ENCODE measurements at places on chromosomes 4 and X. TPM values are rescaled to one million over a fixed set of nuclear protein-coding genes. Genes with fewer than 3 reads are reported as not detected.

GRCh38 chrX:24870143-24870542 lies 145.6 kb downstream of the ARX start:
- H3K4me1 ChIP-seq = no peaks in the 10 kb centered on the region
- no peaks in the 10 kb centered on the region for H3K27me3 ChIP-seq
- H3K4me3 ChIP-seq = no peak overlapping the region
- no peaks in the 10 kb centered on the region for H3K36me3 ChIP-seq
- H3K27ac ChIP-seq = no peak overlapping the region

Gene OTUD6A
- total RNA-seq = not detected

Gene PRAF2
- total RNA-seq = 0.77 TPM

Gene SORBS2
- 118 TPM for total RNA-seq

GRCh38 chrX:78357342-78358055 lies 30.1 kb upstream of the CYSLTR1 start:
- H3K27me3 ChIP-seq = no peaks in the 10 kb centered on the region
- H3K4me1 ChIP-seq = no peaks in the 10 kb centered on the region
- DNase-seq = no peak
- no peaks in the 10 kb centered on the region for H3K36me3 ChIP-seq

DNA sequence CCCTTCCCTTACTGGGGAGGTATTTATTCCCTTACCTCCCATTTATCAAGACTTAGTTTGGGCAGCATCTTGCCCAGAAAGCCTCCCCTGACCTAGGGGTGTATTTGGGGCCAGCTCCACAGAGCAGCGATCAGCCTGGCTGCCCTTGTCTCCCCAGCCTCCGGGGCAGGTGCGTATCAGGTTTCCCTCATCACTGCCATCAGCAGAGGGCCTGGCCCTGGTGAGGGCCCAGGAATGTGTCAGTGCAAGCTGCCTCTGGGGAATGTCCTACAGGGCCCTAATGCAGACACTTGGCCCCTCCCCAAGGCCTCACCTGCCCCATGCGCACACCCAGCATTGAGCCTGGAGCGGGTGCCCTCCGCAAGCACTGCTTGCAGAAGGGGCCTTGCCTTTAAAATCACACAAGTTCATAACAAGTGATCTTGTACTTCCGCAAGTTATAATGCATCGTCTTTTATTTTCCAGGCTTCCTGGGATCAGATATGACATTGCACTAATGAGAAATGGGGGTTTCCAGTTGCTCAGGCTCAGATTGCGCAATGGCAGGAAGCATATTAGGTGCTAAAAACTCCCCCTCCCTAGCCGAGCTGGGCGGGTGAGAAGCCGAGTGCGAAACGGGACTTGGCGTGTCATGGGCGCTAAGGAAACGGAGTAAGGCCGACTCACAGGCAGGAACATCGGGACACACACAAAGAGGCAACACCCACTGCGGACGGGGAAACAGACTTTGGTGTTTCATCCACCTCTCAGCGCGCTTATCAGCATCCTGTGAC lies 25.4 kb upstream of the AFAP1 start:
- peak overlapping the region; percentile 43 for H3K27ac ChIP-seq
- H3K27me3 ChIP-seq = no peaks in the 10 kb centered on the region
- peak; percentile 86 for DNase-seq
- H3K4me1 ChIP-seq = peaks cover 6% of the 10 kb centered on the region
- H3K36me3 ChIP-seq = no peaks in the 10 kb centered on the region

DNA sequence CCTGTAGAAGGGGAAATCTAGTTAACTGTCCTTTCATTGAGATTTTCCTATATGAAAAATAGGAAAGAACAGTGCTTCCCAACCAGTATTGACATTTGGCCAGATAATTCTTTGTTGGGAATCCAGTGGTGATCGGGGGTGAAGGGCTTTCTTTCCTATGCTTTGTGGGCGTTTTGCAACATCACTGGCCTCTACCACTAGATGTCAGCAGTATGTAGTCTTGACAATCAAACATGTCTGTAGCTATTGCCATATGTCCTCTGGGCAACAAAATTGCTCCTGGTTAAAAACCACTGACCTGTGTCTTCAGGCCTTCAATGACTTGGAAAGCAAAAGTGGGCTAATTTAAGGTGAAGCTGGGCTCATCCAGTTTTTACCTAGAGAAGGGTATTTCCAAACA lies 658.5 kb downstream of the DACH2 start:
- no peak for DNase-seq
- no peaks in the 10 kb centered on the region for H3K27me3 ChIP-seq
- H3K4me3 ChIP-seq = no peak overlapping the region
- H3K27ac ChIP-seq = no peak overlapping the region
- no peaks in the 10 kb centered on the region for H3K36me3 ChIP-seq

Gene CHRDL1
- 48.2 TPM for total RNA-seq

- H3K27ac ChIP-seq = no peak overlapping the region
- H3K4me1 ChIP-seq = no peaks in the 10 kb centered on the region
- no peaks in the 10 kb centered on the region for H3K27me3 ChIP-seq
- H3K4me3 ChIP-seq = no peak overlapping the region
These were observed 9.6 kb upstream of the UVSSA start for GRCh38 chr4:1337376-1337831.

DNA sequence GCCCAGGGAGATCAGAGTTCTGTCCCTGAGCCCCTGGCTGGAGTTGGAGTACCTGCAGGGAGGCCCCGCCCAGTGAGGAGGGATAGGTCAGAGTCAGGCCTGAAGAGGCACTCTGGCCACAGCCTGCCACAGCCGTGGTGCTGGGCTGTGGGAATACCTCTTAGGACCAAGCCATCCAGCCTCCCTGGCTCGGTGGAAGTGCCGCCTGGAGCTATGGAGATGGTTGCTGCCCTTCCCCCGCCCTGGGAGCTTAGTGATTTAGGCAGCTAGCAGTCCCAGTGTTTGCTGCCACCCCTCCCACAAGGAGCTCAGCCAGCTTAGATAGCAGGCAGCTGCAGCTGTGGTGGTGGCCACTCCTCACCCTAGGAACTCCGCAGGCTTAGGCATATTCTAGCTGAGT lies 446.3 kb upstream of the GNPDA2 start:
- H3K4me3 ChIP-seq = no peak overlapping the region
- H3K27me3 ChIP-seq = no peaks in the 10 kb centered on the region
- DNase-seq = no peak
- H3K36me3 ChIP-seq = no peaks in the 10 kb centered on the region
- no peaks in the 10 kb centered on the region for H3K4me1 ChIP-seq

GRCh38 chrX:14027511-14028019 lies 2.1 kb downstream of the GEMIN8 start:
- H3K36me3 ChIP-seq = no peaks in the 10 kb centered on the region
- no peak for DNase-seq
- H3K27ac ChIP-seq = no peak overlapping the region
- H3K27me3 ChIP-seq = no peaks in the 10 kb centered on the region

DNA sequence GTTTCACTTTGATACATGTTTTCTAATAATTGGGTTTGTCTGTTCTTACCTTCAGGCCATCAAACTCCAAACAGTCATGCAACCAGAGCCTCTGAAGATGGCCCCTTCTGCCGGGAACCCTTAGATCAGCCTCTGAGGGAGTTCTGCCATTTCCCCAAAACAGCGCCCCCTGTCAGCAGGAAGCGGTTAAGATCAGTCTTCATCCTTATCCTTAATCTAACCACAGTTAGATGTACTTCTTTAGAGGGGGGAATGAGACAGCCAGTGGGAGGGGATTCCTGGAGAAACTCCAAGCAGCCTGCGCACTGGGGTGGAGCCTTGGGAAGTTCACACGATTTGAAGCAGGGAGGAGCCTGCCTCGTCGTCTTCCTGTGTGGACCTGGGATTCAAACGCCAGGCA lies 185.4 kb downstream of the INPP4B start:
- H3K36me3 ChIP-seq = no peaks in the 10 kb centered on the region
- no peak overlapping the region for H3K4me3 ChIP-seq
- H3K27me3 ChIP-seq = no peaks in the 10 kb centered on the region
- no peak for DNase-seq
- no peak overlapping the region for H3K27ac ChIP-seq
- H3K4me1 ChIP-seq = no peaks in the 10 kb centered on the region

- H3K27me3 ChIP-seq = no peaks in the 10 kb centered on the region
- DNase-seq = no peak
- no peaks in the 10 kb centered on the region for H3K4me1 ChIP-seq
- no peak overlapping the region for H3K4me3 ChIP-seq
- no peak overlapping the region for H3K27ac ChIP-seq
These were observed 215.2 kb upstream of the PSAPL1 start for GRCh38 chr4:7649741-7650531.

Gene XAGE1A
- not detected for total RNA-seq

GRCh38 chr4:14449308-14449707 lies 553.0 kb upstream of the CPEB2 start:
- H3K27ac ChIP-seq = no peak overlapping the region
- H3K27me3 ChIP-seq = no peaks in the 10 kb centered on the region
- no peaks in the 10 kb centered on the region for H3K4me1 ChIP-seq
- H3K4me3 ChIP-seq = no peak overlapping the region
- no peak for DNase-seq

- no peaks in the 10 kb centered on the region for H3K27me3 ChIP-seq
- H3K36me3 ChIP-seq = no peaks in the 10 kb centered on the region
- DNase-seq = no peak
- H3K4me3 ChIP-seq = no peak overlapping the region
- no peaks in the 10 kb centered on the region for H3K4me1 ChIP-seq
These were observed 5.4 kb upstream of the AR start for GRCh38 chrX:67538383-67538782.

DNA sequence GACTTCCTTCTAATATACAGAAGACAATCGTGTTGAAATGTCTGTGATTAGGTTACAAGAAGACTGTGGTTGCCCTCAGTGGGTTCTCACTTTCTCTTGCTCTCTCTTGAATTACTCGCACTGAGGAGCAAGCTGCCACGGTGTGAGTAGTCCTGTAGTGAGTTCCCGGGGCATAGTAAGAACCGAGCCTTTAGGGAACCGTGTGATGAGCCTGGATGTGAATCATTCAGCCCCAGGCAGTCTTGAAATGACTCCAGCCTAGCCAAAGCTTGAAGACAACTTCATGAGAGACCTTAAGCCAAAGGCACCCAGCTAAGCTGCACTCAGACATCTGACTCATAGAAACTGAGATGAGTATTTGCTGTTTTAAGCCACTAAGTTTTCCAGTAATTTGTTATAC lies 292.7 kb downstream of the SPOCK3 start:
- no peaks in the 10 kb centered on the region for H3K4me1 ChIP-seq
- H3K4me3 ChIP-seq = no peak overlapping the region
- H3K36me3 ChIP-seq = no peaks in the 10 kb centered on the region
- H3K27ac ChIP-seq = no peak overlapping the region
- DNase-seq = no peak

Gene NHS
- 3.5 TPM for total RNA-seq

DNA sequence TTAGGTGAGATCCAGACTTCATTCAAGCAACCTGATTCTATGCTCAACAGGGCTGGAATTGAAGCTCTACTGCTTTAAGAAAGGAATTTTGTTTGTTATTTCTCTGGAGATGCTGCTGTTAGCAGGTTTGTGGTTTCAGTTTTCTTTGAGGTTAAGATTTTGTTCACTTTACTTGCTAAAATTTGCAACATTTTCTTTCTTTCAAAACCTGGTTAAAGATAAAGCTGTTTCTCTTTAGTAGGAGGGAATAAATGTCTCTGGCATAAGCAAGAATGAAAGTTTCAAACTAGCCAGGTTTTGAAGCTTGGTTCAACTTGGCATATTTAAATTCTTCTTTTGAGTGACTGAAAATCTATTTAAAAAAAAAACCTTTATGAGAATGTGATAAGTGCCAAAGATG lies 660.6 kb upstream of the NR3C2 start:
- DNase-seq = no peak
- no peaks in the 10 kb centered on the region for H3K4me1 ChIP-seq
- no peak overlapping the region for H3K4me3 ChIP-seq
- H3K27me3 ChIP-seq = no peaks in the 10 kb centered on the region
- H3K36me3 ChIP-seq = no peaks in the 10 kb centered on the region

Gene PHKA2
- total RNA-seq = 45.6 TPM

GRCh38 chrX:153517423-153517822 lies at the start of gene ATP2B3:
ATP2B3 (plus strand) TSS chrX:153517642; CDS start chrX:153536248, 18,606 bp downstream.
- no peaks in the 10 kb centered on the region for H3K4me1 ChIP-seq
- no peaks in the 10 kb centered on the region for H3K36me3 ChIP-seq
- H3K4me3 ChIP-seq = no peak within 1 kb of the TSS
- no peak within 1 kb of the TSS for H3K27ac ChIP-seq
- no peak for DNase-seq

GRCh38 chrX:147803948-147804347 lies 107.8 kb upstream of the FMR1 start:
- H3K36me3 ChIP-seq = no peaks in the 10 kb centered on the region
- no peak overlapping the region for H3K27ac ChIP-seq
- no peaks in the 10 kb centered on the region for H3K4me1 ChIP-seq
- H3K4me3 ChIP-seq = no peak overlapping the region
- DNase-seq = no peak

DNA sequence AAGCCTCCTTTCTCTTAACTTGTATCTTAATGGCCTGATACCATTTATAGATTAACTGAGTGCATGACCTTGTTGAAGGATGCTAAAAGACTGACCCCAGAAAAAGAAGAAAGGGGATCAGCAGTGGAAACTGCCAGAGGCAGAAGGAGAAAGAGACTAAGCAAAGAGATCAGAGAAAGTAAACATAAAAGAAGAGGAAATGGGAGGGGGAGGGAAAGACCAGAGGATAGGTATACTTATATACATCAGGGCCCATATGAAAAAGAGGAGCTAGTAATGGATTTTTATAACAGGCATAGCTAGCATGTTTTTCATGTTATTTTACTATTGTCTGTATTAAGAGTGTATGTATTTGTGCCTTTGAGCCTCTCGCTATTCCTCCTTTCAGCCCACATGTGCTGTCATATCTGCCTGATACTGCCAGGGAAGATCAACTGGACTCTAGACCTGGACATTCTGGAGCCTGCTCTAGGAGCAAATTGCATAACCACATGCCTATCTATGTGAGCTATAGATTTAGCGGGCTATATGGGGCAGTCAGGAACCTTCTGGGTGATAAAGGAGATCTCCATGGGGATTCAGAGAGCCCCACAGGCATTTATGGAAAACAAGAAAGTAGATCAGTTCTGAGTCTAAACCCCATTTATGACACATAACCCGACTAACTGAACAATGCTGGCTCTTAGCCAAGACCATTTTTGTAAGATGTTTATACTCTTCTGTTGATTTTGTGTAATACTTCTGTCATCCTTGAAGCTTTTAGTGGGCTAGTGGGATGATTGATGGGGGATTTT lies 13.4 kb upstream of the SNX12 start:
- H3K36me3 ChIP-seq = no peaks in the 10 kb centered on the region
- no peaks in the 10 kb centered on the region for H3K4me1 ChIP-seq
- DNase-seq = no peak
- H3K27me3 ChIP-seq = no peaks in the 10 kb centered on the region
